AML-193 (cell line): ENCODE measurements at places on chromosomes 5 and 9.

DNA sequence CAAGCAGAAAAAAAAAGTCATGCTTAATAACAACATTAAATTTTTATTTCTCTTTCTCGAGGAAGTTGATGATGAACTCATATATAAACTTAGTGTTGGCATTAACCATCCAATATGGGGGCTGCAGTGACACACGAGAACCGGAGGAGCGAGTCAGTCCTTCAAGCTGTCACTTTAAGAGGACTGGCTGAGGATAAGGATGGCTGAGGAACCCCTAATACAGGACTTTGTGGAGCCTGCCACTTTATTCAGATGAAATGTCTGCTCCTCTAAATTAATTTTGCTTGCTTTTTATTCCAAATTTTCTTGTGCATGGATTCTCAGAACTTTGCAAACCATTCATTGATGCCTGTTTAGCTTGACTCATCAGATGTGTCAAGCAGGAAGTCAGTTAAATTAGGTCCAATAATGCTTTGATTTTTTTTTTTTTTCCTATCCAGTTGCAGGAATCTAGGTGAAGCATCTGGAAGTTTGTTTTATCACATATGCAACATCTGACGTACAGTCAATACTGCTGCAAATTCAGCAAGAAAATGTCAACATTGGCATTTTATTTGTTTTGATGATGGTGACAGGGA, 144.2 kb upstream of the COL5A1 start:
- DNase-seq = no peak

- DNase-seq = no peak
Observed at GRCh38 chr5:158117467-158118160, 258.7 kb upstream of the CLINT1 start.

DNA sequence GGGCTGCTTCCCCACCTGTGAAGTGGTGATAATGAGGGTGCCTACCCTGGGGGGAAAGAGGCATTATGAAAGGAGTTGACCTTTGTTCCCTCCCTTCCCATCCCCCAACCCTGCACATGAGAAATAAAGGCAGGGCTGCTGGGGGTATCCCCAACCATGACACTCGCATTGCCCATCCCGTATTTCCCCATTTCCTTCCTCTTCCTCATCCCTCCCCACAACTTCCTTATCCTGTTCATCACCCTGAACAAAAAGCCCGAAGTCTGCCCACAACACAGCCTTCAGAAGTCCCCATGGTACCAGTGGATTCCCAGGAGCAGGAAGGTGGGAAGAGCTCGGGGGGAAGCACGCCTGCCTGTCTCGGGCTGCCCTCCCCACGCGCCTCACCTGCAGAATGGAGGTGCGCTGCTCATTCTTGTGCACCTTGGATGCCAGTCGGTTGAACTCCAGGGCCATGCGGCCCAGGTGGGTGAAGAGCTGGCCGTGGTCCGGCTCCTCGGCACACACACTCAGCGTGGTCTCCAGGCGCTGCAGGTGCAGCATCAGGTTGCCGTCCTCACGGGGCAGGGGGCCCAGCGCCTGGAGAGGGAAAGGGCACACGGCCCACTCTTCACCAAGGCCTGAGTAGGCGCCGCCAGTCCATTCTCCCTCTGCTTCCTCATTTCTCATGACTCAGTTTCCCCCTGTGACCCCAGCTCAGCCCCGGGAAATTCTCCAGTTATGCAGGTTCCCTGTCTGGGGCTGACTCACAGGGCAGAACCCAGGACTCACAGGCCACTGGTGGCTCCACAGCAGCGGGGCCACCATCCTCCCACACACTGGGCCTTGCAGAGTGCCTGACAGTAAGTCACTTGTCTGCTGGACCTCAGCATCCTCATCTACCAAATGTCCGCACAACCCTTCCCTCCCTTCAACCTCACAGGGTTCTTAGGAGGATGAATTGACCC, 24.2 kb downstream of the TNIP1 start:
- DNase-seq = no peak

DNA sequence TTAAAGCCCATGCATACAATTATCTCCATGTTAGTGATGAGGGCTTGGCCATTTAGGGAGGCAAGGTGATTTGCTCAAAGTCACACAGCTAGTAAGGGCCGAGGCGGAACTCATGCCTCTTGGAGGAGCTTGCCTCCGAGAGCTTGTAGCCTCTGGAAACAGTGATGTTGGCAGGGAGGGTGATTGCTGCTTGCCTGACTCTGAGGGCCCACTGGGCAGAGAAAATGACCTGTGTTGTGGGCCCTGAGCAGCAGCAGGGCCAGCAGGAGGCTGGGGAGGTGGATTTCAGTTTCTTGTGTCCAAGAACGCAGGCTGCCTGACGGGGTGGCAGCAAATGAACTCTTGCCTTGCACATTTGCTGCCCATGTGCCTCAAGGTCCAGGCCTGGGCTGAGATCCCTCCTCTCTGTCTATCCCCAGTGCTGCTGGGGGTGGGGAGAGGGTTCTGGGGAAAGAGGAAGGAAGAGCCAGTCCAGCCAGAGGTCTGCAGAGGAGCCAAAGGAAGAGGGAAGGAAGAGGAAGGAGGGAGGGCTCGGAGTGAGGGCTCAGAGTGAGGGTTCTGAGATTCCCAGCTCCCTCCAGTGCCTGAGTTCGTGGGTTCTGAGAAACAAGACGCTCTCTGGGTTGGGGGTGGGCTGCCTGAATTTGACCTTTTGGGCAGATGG, 16.2 kb upstream of the PTGS1 start:
- no peak for DNase-seq

DNA sequence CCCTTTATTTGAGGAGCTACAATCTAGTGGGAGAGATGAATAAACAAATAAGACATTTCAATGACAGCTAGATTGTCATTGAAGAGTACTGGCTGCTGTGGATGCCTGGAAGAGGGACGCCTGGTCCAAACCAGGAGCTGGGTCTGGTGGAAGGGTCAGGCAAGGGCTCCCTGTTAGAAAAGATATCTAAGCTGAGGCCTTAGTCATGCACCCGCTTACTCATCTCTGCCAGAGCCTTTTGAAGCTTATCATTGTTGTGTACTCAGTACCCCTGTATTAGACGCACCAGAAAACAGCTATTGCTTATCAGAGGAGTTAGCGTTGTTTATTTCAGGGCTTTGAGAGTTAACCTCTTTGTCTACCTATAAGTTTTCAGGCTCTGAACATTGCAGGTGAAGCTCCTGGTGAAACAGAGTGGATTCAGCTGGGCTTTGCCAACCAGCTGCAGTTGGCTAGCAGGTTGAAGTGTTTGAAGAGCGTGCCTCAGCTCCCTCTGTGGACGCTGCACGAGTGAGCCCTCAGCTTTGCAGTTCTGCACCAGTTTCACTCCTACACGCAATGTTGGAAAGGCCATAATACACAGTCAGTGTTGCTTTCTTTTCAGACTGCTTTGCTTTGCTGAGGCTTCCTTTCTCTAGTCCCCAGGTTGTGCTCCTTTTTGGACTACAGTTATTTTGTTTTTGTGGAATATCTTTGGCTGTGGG, 5.6 kb upstream of the GPR151 start:
- no peak for DNase-seq

GRCh38 chr9:114171500-114171899, 16.2 kb downstream of the COL27A1 start:
- DNase-seq = no peak

- no peak for DNase-seq
Observed at GRCh38 chr5:980001-980588, 28.5 kb upstream of the NKD2 start.
